ENCODE measurements at places on chromosomes 6 and 20.
A peak's percentile ranks its signal among the peaks of the same experiment; 100 is the strongest.

GRCh38 chr6:65259059-65259458 lies 448.0 kb downstream of the EYS start:
- DNase-seq = no peak

DNA sequence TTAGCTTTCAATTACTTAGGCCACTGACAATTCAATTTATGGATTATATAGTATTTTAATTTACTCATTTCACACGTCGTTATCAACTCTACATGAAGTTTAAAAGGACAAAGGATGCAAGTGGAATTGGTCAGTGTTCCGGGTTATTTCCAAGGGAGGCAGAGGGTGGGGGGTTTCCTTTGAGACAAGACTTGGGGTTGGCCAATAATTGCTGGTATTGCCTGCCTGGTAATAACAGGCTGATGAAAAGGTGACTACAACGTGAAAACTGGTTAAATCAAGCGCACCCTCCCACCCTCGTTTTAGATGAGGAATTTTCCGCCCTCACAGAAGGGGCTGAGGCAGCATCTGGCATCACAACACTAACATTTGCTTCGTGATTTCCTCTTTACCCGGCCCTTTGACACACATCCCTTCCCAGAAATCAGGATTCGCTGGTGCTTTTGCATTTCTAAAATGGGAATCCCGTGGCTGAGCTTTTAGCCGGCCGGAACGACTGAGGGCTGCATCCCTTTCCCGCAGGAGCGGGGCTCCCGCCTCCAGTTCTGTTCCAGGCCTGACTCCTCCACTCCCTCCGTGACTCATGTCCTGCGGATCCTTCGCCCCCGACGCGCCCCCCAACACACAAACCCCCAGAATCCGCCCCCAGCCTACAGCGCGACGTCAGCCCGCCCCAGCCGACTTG lies 999 bp upstream of the PIM1 start:
- DNase-seq = peak; percentile 72

DNA sequence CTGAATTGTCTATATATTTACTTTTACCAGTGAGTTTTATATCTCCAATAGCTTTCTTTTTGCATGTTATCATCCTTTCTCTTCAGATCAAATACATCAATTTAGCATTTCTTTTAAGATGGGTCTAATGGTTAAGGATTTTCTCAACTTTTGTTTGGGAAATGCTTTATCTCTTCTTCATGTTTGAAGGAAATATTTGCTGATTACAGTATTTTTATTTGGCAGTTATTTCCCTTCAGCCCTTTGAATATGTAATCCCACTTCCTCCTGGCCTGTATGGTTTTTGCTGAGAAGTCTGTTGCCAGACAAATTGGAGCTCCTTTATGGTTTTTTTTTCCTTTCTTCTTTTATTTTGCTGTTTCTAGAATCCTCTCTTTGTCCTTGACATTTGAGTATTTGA lies 6.7 kb upstream of the CST9L start:
- no peak for DNase-seq

DNA sequence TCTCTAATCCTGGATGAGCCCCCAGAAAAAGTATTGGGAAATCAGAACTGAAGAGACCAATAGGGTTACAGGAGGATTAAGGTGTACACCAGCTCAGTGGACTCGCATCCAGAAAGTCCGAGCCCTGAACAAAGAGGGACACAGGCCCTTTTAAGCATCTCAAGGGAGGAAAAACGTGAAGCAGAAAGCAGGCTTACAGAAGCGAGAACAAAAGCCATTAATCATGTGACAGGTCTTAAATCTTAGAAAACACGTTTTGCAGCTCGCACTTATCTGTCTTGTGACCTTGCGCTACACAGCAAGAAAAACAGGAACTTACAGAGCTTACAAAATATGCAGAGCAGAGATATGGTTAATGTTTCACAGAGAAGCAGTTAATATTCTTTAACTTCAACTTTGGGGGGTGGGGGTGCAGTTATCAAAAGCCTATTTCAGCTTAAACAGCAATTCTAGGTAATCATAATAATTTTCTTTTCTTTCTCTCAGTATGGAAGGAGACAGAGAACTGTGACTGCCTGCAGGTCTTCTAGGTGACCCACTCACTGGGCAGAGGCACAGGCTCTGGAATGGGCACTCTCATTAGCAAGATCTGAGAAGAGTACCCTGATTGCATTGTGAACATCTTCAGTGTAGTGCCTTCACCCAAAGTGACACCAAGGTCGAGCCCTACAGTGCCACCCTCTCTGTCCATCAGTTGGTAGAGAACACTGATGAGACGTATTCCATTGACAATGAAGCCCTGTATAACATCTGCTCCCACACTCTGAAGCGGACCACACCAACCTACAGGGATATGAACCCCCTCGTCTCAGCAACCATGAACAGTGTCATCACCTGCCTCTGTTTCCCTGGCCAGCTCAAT lies 65.0 kb upstream of the MOCS1 start:
- no peak for DNase-seq

- no peak for DNase-seq
These were observed 195.9 kb downstream of the TENT5A start for GRCh38 chr6:81556551-81556950.

DNA sequence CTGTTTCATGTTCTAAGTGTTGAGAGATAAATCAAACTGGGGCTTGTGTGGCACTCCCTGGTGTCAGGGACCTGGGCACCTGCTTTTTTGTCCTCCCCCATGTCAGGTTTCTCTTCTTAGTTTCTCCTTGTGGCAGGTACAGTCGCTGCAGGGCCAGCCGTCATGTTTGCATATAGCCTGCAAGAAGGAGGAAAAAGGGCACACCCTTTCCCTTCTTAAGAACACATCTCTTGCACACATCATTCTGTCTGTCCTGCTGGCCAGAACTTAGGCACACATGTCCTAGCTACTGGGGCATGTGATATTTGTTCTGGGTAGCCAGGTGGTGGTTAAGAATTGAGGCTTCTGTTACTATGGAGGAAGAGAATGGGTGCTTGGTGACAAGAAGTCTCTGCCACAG lies 27.9 kb downstream of the CDC5L start:
- DNase-seq = no peak

All from anterior cingulate cortex (tissue), 58 donors.